ENCODE measurements at places on chromosomes 5 and 9.

- DNase-seq, result no peak
Observed at GRCh38 chr5:36642089-36642488, 35.7 kb downstream of the SLC1A3 start.

GRCh38 chr5:135013947-135014570 is 20.0 kb downstream of the PITX1 start:
- no peak for DNase-seq

- no peak for DNase-seq
Observed at GRCh38 chr5:39720136-39720535, 295.4 kb upstream of the DAB2 start.

DNA sequence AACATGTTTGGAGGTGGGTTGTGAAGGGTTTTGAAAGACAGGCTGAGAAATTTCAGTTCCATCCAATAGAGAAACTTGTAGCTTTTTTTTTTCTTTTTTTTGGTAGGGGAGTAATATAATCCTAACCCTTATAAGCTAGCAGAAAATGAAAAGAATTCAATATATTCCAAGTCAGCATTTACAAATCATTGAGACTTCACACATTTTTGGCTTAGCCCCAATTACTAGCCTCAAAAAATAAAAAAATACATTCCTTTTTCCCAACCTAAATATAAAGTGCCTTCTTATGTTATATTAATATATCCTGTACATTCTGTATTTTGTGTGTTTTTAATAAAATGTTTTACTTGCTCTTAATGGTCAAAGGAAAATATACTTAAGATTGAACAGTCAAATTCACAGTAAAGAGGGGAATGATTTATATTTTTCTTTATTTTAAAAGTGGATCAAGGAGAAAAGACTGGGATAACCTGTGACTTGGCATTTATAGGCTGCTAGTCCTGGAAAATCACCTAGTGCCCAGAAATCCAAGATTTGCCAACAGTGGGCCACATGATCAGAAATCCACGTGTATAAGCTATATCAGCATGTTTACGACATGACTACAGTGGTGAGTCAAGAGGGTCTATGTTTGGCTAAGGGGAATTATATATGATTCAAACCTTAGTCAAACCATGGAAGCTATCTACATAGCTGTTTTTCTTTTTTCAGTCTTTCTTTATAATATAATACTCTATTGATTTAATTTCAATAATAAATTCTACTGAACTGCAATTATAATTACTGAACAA is 14.5 kb downstream of the HACD4 start:
- no peak for DNase-seq

DNA sequence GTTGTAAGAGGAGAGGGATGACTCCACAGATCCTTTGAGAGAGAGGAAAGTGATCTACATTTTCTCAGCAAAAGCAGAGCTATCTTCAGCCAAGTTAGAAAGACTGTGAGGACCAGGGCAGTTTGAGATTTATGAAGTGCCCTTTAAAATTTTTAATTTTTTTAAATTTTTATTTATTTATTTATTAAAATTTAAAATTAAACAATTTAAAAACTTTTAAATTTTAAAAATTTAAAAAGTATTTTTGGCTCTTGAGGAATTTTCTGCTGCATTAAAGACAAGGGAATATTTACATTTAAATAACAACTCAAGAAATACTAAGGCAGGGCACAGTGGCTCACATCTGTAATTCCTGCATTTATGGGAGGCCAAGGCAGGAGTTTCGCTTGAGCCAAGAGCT is 30.4 kb upstream of the OCLN start:
- DNase-seq, result no peak

DNA sequence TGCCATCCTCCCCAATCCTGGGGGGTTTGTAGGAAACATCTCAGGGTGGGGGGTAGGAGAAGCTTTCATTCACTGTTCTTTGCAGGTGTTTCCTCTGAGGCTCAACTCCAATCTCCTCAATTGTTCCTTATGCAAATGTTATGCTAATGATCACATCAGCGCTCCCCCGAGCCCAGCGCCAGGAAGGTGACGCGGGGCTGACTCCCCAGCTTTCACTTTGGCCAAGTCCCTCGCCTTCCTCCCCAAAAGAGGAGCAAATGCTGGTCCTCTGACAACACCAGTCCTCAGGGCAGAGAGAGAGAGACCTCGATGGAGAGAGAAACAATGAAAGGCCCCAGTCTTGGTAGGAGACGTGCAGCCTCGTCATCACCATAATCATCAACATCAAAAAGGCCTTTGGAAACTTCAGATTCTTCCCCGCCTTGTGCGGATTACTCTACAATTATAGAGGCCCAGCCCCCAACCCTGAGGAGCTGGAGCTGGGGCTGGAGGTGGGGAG is 39.1 kb downstream of the PCDH1 start:
- no peak for DNase-seq

DNA sequence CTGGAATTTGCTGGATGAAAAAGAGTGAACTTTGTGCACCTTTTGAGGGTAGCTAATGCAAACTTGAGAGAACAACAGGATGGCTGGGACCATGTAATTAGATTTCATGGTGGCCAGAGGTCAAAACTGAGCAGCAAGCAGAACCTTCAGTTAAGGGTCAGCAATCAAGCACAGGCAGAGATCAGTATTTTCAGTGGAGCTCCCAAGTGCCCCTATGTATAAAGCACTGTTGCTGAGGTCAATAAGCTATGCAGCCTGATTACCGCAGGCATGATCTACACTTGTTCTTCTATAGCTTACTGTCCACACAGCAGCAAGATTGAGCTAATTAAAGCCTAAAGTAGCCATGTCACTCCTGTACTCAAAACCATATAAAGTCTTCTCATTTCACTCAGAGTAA is 62.1 kb upstream of the TMC1 start:
- DNase-seq, result no peak

DNA sequence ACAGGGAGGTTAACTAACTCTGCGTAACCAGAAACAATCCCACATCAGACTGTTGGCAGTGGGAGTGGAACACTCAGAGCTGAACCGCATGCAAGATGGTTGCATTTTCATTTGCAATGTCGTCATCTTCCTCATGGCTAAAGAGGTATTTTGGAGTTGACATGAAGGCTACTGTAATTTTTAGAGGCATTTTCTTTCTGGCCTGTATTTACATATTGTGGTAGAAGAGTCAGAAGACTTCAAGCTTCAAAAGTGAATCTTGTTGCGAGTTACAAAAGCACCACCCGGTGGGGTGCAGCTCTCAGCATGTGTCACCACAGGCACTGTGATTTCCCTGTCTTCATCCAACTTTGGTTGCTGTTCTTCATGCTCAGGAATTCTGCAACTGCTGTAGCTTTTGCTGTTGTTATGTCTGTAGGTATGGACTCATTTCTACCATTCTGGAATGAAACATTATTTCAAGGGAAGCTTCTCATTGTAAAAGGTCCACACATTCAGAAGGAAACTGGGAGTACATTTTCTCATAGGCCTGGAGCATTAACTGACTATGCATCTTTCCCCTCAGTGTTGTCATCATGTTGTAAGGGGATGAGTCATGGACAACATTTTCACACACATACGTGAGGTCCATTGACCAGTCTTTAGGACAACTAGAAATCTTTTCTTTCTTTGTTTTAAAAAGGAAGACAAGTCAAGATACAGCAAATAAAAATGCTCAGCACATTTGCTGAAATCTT is 35.4 kb upstream of the GDNF start:
- DNase-seq, result no peak

- DNase-seq, result no peak
Observed at GRCh38 chr5:132773601-132774355, 3.3 kb downstream of the SEPTIN8 start.

DNA sequence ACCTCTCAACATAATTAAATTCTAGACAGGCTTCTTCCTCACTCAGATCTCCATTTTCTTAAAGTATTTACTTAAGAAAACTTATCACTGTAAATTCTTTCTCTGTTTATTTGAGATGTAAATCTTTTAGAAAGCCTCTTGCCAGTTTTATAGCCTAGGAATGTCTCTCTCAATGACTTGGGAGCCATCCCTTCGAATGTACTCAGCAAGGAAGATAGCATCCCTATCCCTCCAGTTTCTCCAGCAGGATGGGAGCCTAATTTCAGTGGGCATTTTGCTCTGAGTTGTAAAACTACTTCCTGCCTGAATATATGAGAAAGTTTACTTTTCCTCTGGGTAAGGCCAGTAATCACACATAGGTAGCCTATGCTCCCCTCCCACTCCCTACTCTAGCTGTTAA is 558.5 kb upstream of the ARRDC3 start:
- DNase-seq, result no peak

DNA sequence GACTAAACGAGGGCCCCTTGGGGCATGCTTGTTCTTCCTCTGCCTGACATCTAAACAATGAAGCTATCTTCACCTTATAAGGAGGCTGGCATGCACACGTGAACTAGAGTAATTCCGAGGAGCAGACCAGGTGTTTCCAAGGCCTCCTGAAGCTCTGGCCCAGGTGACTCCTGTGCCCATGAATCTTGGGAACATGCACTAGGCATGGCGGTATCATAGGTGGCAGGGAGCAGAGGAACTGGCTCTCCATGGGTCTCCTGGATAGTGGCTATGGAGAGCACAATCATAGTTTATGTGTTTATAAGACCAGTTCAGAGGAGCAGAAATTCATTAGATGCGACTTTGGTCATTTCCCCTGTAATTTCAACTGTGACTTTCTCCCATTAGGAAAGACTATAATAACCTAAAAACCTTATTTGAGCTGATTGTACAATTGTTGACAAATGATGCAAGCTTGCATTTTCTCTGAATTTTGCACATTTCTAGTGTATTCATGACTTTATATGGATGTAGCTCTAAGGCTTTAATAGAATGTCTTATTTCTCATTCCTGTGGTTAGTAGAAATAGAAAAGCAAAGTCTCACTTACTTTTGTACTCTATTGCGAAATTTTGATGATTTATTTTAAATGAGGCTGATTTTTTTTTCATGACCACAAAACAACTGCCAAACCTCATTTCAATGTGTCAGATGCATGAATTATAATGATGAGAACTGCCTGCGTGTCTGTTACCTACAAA is 135.3 kb upstream of the RPS23 start:
- DNase-seq, result no peak

DNA sequence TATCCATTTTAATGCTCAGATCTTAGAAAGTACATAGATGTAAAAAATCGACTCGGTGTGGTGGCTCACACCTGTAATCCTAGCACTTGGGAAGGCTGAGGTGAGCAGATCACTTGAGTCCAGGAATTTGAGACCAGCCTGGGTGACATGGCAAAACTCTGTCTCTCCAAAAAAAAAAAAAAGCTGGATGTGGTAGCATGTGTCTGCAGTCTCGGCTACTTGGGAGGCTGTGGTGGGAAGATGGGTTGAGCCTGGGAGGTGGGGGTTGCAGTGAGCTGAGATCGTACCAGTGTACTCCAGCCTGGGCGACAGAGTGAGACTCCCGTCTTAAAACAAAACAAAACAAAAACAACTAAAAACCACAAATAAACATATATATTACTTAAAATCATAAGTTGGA is 61.4 kb downstream of the RASA1 start:
- DNase-seq, result no peak

GRCh38 chr5:74623748-74624408 is 16.6 kb downstream of the ENC1 start:
- DNase-seq, result no peak

- no peak for DNase-seq
Observed at GRCh38 chr9:116549061-116549664, 137.9 kb upstream of the TRIM32 start.

DNA sequence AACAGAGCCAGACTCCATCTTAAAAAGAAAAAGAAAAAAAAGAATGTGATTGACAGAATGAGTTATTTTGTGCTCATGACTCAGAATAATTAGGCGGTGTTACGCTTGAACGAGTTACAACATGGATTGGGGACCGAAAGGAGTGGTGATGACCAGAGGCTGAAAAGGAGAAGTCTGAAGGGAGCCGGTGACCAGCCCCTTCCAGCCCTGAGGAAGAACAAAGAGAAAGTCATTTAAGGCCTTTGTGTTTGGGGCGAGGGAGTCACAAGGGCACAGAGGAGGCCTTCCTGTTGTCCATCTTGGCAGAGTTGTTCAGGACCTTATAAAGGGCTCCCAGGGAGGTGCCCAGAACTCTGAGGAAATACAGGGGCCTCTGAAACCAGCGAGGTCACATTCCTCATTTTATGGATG is 131.6 kb downstream of the GOLPH3 start:
- no peak for DNase-seq

DNA sequence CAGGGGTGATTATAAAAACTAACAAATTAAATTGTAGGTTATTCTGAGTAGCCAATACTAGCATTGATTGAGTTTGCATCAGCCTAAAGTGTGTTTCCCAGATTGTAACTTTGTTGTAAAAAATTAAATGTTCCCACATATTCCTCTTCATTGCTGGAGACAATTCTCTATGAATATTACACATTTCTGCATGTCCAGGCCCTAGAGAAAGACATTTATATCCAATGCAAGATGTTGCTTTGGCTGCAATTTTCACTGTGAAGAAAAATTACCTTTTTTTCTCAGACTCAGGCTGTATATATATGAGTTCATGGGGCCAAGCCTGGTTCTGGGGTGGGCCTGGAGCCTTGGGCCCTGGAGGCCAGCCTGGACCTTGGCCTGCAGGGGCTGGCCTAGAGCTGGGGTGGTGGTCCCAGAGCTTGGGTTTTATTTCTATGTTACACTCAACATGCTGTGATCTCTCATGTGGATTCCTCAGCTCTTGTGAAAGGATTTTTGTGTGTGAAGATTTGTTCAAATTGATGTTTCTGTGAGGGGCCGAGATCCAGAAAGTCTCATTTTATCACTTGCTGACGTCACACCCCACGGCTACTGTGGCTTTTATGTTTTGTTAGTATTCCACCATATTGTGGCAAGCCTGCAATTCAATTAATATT is 232.5 kb downstream of the SPATA31A1 start:
- no peak for DNase-seq

GRCh38 chr5:135141303-135142268 is 107.6 kb upstream of the PITX1 start:
- no peak for DNase-seq

DNA sequence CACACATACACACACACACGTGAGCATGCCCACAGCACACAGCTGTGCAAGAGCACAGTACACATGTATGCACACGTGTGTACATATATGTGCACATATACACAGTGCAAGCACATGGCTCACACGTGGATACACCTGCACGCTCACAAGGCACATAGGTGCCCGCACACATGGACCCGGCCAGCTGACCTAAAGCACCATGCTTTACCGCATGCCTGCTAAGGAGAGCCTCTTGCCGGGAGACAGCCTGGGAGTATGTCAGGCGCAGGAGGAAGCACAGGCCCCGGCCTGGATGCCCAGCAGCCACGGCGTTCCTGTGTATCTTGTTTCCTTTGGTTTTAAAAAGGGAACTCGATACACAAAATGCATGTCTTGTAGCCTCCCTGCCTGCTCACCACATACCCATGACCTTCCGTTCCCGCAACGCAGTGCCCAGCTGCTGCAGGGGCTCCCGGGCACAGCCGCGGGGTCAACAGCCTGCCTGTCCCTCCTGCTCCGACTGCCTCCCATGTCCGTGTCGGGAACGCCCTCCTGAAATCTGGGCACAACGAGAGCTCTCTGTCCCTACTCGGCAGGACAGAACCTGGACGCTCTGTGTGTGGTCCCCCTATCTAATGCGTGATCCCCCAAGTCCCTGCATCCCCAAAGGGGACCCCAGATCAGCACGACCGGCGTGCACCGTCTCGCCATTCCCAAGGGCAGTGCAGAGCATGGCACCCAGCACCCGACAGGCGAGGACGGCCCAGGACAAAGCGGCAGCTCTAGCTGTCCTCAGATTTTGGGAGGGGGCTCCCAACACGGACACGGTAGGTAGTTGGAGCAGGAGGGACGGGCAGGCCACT is 3.6 kb downstream of the SLC12A7 start:
- no peak for DNase-seq

Measured in activated naive CD4-positive, alpha-beta T cell treated with Interleukin-2 at 50 U/mL for 16 hours (primary cell).